CD4-positive, alpha-beta memory T cell (primary cell): ENCODE measurements at places on chromosomes 5 and 9.

DNA sequence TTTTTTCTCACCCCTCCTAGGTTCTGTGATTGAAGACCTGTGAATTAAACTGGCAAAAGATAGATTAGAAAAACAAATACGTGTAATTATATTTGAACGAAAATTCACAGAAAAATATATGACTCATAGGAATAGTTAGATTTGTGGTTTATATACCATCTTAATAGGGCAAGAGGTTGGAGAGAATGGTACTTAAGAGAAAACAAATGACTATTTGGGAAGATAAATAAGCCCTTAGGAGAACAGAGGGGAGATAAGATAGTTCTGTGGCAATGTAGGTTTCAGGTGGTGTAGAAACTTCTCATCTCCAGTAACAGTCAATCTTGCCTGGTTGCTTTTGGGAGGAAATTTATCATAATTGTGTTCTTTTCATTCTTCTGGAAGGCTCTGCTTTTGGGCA is 122.0 kb downstream of the PRDM9 start:
- DNase-seq: no peak

- DNase-seq: no peak
Measured at GRCh38 chr5:158380661-158381060, 521.7 kb upstream of the CLINT1 start.

DNA sequence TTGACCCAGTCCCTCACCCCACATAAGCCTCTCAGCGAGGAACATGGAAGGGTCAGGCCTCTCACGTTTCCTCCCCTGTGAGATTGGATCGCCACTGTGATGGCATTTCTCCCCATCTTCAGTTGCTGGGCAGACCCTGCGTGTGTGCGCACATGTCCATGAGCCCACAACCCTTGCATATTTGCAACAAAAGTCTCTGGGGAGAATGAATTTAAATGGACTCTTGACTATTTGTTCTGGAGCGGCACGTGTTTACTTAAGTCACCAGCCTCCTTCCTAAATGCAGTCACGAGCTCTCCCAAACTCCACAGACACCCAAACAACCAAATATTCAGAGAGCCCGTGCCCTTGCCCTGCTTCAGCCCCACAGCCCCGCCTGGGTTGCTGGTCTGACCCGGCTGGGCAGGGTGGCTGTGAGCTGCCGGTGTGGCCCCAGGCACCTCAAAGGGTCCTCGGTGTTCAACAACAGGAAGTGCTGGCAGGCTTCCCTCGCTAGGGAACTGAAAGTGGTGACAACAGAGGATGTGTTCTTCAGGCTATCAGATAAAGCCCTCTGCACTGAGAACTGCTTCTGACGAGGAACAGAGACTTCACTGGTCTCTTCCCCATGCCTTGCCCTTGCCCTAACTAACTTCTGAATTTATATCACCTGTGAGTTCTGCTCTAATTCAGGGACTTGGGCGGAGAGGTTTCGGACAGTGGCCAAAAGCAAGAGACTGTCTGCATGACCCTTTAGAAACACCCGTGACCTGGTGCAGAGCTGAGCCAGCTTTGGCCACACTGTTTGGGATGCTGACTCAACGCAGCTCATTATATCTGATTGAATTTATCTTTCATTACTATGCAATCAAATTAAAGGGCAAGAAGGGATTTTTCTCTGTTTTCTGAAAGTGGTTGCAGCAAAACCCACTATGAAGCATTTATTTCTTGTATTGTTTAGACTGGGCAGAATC is 19.2 kb upstream of the CD180 start:
- DNase-seq: peak; percentile 77

GRCh38 chr5:142281008-142281367 is 43.8 kb downstream of the SPRY4 start:
- DNase-seq: no peak

- DNase-seq: no peak
Measured at GRCh38 chr5:91074615-91075014, 308.5 kb downstream of the ARRDC3 start.

DNA sequence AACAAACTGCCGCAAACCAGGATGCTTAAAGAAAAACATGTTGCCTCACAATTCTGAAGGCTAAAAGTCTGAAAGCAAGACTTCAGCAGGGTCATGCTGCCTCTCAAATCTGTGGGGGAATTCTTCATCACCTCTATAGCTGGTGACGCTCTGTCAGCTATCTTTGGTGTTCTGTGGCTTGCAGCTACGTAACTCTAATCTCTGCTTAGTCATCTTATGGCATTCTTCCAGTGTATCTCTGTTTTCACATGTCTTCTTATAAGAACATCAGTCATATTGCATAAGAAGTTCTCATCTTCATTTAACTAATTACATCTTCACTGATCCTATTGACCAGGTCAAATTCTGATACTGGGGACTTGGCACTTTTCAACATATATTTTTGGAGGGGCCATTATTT is 243.0 kb downstream of the CDH10 start:
- no peak for DNase-seq

GRCh38 chr5:76689321-76690036 is 26.4 kb upstream of the F2R start:
- no peak for DNase-seq

GRCh38 chr9:128394379-128395168 is 23.4 kb downstream of the URM1 start:
- DNase-seq: no peak

DNA sequence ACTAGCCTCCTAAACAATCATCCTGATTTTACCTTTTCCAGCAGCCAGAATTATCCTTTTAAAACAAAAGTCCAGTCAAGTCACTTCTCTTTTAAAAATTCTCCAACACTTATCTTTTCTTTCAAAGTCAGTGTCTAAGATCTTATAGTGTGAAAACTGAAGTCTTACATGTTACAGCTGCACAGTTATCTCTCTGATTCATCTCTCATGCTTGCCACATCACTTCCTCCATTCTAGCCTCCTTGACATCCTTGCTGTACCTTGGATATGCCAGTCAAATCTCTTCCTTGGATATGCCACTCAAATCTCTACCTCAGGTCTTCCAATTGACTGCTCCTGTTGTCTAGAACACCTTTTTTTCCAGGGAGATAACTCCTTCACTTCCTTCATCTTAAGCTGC is 361.7 kb upstream of the FTMT start:
- no peak for DNase-seq

DNA sequence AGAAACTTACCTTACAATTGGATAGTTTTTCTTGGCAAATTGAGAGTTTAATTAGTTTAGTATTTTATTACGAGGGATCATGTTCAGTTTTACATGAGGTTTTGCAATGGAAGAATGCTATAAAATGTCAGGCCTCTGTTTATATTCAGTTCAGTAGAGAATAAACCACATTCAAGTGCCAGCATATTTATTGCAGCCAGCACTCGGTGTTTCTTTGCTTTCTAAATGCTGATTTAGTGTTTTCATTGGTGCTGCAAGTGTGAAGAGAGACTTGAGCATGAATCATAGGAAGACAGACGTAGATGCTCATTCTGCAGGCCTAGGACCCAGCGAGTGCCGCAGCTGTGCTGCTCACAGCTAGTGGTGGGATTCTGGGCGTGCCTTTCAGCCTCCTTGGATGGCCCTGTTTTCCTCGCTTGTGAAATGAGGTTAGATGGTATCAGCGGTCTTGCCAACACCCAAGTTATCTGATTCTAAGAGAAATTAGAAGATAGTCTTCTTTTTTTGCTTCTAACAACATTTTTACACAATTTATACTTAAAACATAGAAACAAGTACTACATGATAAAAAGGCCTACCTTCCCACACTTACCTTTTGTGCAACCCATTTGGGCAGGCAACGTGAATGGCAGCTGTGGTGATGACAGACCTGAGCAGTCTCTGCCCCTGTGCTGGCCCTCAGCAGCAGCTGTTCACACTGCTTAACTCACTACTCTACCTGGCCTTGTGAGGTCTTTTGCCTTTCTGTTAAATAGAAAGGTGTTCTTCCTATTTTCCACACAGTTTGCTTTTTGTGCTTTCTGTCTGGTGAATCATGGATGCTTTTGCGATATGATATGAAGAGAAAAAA is 26.8 kb upstream of the TNFAIP8 start:
- DNase-seq: peak; percentile 56

DNA sequence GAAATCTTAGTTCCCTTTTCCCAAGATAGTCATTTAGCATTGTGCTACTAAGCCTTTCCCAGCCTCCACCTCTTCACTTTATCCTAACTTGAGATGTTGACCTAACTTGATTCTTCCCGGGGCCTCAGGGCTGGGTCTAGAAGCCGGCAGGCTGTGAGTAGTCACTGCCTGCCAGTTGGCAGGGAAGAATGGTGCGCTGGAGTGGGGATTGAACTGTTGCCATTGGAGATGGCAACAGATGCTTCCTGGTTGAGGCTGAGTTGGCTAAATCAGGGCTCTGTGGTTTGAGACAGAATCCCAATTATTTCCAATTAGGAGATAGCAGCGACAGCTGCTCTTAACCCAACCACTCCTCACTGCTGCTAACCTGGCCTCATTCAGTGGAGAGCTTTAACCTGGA is 343.1 kb downstream of the BRINP1 start:
- no peak for DNase-seq

- DNase-seq: no peak
Measured at GRCh38 chr5:31811210-31811609, 172.3 kb downstream of the PDZD2 start.

- no peak for DNase-seq
Measured at GRCh38 chr9:121048618-121049017, 1.5 kb downstream of the C5 start.

GRCh38 chr9:117744856-117745389 is 40.7 kb downstream of the TLR4 start:
- no peak for DNase-seq

- no peak for DNase-seq
Measured at GRCh38 chr5:77987331-77987730, 211.2 kb upstream of the TBCA start.

DNA sequence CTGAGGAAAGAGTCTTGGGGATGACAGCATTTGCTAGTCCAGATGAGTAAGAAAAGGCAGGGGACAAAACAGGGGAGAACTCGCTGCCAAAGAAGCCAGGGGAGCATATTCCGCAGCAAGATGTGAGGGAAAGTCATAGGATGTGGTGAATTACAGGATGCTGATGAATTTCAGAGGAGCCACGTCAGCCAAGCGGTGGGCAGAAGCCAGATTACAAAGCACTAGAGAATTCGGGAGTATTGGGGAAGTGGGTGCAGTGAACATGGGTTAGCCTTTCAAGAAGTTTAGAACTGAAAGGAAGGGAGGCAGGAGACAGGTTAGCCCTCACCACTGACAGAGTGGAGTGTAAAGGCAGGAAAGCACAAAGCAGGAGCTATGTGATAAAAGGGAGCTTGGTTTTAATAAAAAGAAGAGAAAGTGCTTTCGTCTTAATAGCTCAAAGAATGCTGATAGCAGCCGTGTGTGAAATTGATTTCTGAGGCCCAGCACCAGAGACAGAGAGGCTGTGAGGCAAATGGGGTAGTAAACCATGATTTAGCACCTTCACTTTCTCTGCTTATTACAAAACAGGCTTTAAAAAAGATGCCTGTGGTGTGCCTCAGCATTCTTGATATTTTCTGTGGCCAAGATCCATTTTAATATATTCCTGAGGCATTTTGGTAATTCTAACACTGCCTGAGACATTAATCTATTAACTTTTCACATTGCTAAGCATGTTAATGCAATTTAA is 16.9 kb downstream of the ADAMTSL1 start:
- DNase-seq: no peak

DNA sequence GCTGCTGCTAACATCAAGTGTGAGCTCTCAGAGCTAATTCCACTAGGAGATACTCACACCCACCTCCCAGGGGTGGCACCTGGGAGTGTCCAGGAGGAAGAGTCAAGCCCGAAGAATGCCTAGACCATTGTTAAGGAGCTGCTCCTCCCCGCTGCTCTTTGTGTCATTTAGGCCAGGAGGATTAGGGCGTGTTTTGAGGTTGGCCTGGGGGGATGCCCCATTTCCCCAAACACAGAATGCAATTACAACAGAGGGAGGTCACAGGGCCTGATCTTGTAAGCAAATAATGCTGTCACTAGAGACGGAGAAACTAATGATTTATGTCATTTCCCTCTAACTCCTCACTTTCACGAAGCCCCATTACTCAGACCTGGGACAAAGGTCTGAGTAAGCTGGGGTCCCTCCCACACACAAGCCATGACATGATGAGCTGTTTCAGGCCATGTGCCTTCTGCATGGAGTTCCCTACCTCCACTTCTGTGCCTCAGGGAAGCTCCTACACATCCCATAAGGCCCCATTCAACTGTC is 312.5 kb downstream of the ACTL7B start:
- DNase-seq: no peak

DNA sequence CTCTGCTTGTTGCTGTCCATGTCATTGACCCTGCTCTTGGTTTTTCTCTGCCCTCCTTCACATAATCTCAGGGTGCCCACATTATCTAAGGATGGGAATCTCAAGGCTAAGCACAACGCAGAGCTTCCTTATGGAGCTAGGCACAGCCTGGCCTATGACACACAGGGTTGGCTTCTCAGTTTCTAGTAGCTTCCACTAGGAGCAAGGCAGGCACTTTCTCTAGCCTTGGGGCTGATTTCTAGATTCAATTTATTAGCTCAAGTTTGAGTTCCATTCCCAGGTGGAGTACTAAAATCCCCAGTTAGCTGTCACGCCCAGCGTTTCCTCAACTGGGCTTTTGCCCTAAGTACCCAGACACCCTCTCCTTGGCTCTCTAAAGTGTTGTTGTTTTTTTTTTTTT is 12.4 kb downstream of the IL4 start:
- DNase-seq: no peak

- DNase-seq: no peak
Measured at GRCh38 chr5:77893225-77893860, 117.2 kb upstream of the TBCA start.

DNA sequence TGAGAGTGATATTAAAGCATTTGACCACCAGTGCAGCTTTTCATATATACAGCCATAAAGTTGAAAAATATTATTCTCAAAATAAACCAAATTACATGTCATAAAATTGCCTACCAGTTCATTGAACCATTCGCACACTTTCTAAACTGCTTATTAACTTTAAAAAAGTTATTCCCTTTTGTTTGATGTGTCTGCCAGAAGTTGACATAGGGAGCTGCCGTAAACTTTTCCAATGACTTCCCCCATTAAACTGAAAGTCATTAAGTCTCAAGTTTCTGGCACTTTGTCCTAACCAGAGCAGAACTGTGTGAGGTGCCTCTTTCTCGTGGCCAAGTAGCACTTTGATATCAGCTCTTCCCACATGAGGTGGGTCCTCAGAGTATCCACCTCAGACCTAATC is 582.0 kb upstream of the DMAC1 start:
- no peak for DNase-seq

DNA sequence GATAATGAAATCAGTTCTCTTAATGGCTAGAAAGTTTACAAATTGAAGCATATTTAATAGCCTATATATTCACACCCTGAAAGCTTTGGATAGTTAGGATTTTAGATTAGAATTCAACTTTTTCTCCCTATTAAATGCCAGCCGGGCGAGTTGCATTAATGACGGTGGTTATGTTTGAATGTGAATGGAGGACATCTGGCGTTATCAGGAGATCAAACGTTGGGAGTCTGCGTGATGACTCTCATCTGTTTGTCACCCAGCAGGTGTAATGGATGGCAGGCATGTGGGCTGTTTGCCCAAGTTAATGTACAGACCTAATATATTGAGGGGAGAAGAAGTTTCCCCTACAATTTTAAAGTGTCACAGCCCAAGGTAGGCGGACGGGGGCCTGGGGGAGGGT is 1227.7 kb upstream of the WWC1 start:
- no peak for DNase-seq

GRCh38 chr5:32044939-32045338 is 129.2 kb downstream of the GOLPH3 start:
- no peak for DNase-seq
